ENCODE measurements at places on chromosomes 2 and 18.

GRCh38 chr18:39414009-39414700 lies 1848.6 kb upstream of the CELF4 start:
- DNase-seq: peak; percentile 5

GRCh38 chr2:15492773-15493325 lies 68.3 kb downstream of the NBAS start:
- DNase-seq: no peak

DNA sequence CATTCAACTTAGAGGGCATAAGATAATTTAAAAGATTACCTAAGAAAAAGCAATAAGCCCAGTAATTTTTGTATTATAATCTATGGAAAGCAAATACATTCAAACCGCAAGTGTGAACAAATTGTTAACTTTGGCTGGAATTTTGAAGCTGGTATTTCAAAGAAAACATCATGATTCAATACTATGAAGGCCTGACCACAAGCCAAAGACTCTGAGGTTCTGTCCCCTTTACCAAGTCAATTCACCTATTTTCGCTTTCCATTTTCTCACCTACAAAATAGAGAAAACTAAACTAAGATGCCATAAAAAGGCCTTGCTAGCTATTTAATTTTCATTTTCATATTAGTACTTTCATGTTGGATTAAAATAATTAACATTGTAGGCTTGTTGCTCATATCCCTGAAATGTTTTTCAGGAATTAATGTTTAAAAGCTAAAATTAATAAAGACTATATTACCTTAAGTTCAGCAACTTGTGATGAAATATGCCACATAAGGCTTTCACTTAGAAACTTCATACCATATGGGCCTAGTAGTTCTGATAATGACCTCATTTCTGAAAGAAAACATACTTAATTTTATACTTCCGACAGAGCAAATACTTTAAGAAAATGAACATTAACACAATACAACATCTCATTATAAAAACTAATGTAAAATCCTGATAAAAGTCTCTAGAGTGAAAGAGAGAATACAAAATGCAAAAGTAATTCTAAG lies 85.7 kb upstream of the FRZB start:
- DNase-seq: no peak

GRCh38 chr2:88127888-88128653 lies at the start of gene FABP1:
TSS of gene FABP1 (minus strand) at chr2:88128062. CDS start at chr2:88128017, 45 bp downstream.
- DNase-seq: no peak

DNA sequence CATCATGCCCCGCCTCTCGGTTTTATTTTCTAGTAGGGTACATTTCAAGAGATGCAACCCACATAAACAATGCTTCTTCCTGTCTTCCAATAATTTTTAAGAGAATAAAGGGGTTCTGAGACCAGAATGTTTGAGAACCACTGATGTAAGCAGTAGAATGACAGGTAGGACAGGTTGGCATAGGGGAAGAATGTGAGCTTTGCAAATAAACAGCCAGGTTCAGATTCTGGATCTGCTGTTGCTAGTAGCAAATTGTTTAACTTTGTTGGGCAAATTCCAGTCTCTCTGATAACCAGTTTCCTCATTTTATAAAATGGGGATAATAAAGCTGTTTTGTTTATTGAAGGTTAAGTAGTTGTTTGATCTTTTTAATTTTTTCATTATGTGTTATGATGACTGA lies 32.8 kb downstream of the SOCS6 start:
- DNase-seq: no peak

DNA sequence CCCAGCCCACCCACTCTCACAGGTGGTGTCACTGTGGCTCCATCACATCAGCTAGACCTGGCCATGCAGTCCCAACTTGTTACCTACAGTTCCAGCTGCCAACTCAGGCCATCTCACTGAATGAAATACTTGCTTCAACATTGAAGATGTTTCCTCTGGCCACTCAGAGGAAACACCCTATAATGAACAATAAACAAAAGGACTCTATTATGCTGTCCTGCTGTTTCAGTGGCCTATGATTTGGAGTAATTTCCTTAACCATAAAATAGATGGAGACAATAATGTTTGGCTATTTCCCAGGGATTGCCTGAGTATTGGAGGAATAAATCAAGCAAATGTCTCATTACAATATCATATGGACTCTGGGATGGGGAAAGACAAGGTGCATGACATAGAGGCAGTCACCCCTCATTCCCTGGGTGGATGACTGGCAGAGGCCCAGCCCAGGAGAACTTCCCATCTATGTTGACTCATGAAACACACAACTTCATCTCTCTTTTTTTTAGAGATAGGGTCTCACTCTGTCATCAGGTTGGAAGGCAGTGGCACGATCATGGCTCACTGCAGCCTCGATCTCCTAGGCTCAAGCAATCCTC lies 134.4 kb downstream of the TGIF1 start:
- no peak for DNase-seq

GRCh38 chr18:23068011-23068410 lies 67.3 kb upstream of the CABLES1 start:
- DNase-seq: no peak

DNA sequence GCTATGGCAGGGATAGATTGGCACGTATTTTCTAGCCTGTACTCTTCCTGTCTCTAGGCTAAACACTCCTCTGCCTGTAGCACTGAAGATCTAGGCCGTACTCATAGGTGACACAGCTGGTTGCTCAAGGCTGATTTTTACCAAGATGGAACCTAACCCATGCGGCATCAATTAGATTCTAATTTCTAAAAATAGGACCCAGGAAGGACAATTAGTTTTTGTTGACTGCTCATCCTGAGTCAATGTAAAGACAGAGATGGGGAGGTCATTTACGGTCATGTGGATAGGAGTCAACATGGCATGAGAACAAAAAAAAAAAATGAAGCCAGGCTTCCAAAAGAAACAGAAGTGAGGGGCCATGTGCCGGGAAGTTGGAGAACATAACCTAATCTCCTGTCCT lies 360.7 kb upstream of the ETAA1 start:
- DNase-seq: no peak

- DNase-seq: no peak
These were observed 472 bp upstream of the PLEKHM3 start for GRCh38 chr2:208025814-208026184.

GRCh38 chr2:22952656-22953225 lies 432.2 kb upstream of the KLHL29 start:
- no peak for DNase-seq

DNA sequence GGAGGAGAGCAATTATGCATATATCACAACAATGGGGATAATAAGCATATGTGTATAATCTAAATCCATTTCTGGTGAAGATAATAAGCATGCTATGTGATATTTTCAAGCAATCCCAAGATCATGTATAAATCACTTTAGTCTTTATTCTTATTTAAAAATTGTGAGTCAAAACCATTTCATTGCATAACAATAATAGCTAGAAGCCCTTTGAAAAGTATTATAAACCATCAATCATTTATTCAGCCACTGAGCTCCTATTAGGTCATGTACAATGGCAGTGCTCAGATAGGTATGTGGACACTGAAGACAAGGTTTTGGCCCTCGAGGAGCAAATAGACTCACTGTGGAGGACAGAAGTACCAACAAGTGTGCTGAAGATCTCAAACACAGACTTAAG lies 113.1 kb downstream of the CDCA7 start:
- DNase-seq: no peak

DNA sequence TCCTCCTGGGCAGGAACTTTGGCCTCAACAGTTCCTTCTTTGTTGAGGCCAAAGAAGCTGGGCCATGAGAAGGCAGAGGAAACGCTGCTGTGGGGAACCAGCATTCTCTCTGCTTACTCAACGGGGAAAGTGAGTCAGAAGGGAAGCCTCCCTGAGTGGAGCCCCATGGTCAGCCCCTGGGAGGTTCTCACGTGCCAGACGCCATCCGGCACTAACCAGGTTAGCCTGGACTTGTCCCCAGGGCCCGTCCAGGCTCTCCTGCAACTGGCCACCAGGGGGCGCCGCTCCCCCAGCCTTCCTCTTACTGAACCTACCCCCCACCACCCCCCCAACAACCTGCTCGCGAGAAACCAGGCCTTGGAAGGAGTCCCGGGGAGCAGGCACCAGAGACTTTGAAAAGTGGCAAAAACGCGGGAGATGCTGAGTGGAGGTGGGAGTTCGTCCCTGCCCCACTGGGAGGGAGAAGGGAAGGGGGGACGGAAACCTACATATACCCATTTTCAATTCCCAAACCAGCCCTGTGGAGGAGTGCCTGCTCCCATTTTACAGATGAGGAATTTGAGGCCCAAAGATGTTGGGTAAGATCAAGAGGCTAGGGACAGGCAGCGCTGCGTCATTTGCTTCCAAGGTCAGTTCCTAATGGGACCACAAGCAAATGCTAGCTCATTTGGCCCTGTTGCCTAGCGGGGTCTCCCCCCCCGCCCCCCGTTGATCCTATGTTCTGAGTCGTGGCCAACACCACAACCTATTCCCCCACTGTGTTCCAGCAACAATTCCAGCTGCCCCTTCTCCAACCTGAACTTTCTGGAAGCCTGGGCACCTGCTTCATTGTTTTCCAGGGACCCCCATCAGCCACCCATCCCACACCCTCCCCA lies 20.0 kb downstream of the TEX44 start:
- peak; percentile 98 for DNase-seq

DNA sequence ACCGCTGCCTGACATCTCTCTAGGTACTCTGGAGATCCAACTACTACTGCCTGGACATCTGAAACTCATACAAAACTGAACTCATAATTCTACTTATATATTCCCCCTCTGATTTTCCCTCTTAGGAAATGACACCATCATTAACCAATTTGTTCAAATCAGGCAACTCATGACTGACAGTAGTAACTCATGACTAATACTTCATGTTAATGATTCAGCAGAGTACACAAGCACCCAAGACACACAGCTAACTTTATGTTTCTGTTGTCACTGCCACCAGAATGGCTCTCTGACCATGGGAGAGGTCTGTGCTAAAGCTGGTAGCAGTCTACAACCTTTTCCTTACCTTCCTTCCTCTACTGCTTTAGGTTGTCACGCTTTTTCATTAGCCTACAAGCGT lies 91.1 kb downstream of the ITSN2 start:
- DNase-seq: no peak

DNA sequence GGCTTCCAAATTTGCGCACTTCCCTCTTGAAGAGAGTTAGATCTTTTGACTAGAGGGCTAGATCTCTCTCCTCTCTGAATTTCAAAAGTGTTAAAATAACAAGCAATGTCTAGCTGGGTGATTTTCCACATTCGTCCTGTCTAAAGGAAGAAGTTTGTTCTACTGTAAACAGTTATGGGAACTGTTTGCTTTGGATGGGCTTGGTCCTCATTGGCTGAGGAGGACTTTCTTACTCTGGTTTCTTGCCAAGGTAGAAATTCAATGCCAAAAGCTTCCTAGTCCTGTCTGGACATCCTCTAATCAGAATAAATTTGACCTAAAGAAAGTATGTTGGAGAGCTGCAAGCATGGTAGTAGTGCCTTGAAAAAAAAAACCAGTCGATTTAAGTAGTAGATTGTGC lies 47.4 kb upstream of the RAPH1 start:
- no peak for DNase-seq

- no peak for DNase-seq
These were observed 299.6 kb upstream of the FANCL start for GRCh38 chr2:58540681-58541080.

GRCh38 chr2:71715241-71715750 lies 261.9 kb downstream of the DYSF start:
- DNase-seq: no peak

DNA sequence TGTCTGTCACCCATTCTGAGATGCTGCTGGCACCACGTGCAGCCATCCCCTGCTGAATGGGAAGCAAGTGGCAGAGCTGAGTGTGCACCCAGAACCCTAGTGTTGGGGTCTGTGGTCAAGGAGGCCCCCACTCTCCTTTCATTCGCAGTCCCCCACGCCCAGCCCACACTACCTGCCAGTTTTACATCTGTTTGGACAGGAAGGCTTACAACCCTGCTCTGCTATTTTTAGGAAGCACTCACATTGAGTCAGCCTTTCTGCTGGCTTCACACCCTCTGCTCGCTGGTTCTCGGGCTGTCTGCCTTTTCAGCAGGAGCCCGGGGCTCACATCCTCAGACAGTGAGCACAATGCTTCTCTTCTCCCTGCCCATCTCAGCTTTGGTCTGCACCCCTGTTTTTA lies 10.7 kb upstream of the ADCY3 start:
- DNase-seq: peak; percentile 60

- DNase-seq: no peak
These were observed 8.3 kb upstream of the RHOB start for GRCh38 chr2:20438334-20439192.

GRCh38 chr2:111116843-111117597 lies 3.7 kb upstream of the BCL2L11 start:
- peak; percentile 89 for DNase-seq

DNA sequence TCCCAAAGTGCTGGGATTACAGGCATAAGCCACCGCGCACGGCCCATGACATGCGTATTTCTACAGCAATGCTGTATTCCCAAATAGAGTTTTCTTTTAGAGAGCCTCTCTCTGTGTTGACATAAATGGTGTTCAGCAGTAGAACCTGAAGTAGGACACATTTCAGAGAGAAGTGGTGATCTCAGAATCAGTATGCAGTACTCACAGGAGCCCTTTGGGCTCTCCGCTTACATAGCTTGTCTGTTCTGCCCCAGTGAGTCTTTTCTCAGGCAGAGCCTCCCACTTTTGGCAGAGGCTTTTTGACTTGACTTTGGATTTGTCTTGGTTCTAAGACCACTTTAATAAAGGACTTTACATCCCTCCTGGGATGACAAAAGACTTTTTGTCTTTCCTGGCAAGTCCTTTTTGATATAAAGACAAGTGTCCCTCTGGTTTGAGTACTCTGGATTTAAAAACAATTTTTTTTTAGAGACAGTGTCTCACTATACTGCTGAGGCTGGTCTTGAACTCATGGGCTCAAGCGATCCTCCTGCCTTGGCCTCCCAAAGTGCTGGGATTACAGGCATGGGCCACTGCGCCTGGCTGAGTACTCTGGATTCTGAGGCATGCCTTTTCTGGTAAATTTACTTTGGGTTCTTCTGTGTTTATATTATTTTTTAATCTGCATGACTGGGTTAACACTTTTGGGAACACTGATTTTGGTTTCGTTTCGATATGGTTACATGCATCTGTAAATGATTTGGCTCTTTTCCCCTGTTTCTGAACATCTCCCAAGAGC lies 113.3 kb downstream of the SMAD2 start:
- no peak for DNase-seq

- DNase-seq: no peak
These were observed 77.5 kb downstream of the MARCO start for GRCh38 chr2:119019521-119019920.

GRCh38 chr18:55354795-55355194 lies 233.2 kb downstream of the TCF4 start:
- no peak for DNase-seq

- peak; percentile 85 for DNase-seq
These were observed 25.0 kb downstream of the SPEG start for GRCh38 chr2:219459460-219460311.

DNA sequence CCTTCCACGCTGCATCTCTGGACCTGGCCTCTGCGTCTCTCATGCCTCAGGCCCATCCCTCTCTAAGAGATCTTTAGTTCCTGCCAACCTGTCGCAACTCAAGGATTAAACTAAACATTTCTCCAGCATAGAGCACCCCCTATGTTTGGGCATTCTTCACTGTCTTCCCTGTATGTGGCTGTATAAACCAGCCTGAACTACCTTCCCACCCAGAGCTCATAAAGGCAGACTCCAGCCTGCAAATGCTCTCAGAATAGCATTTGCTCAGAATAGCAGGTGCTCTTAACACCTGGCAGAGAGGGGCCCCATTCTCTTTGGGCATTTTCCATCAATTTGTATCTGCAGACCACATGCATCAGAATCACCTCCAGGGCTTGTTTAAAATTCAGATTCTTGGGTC lies 83.4 kb downstream of the EHD3 start:
- DNase-seq: no peak
